ENCODE measurements at places on chromosomes 12 and 14. TPM values are rescaled to one million over a fixed set of nuclear protein-coding genes. Genes with fewer than 3 reads are reported as not detected.

PPFIBP1 gene
- 4.0 TPM for polyA plus RNA-seq

LIMA1 gene
- polyA plus RNA-seq, result 11.0 TPM

SLC10A1 gene
- 0.20 TPM for polyA plus RNA-seq

EID3 gene
- 10.1 TPM for polyA plus RNA-seq

MED6 gene
- 36.0 TPM for polyA plus RNA-seq

GPX2 gene
- 0.29 TPM for polyA plus RNA-seq

TTC9 gene
- 10.2 TPM for polyA plus RNA-seq

TRHDE gene
- not detected for polyA plus RNA-seq

RNASE4 gene
- not detected for polyA plus RNA-seq

C14orf132 gene
- polyA plus RNA-seq, result 0.64 TPM

CATSPERB gene
- 0.49 TPM for polyA plus RNA-seq

EPYC gene
- not detected for polyA plus RNA-seq

SERPINA5 gene
- not detected for polyA plus RNA-seq

STAT2 gene
- polyA plus RNA-seq, result 61.7 TPM

BDKRB2 gene
- polyA plus RNA-seq, result not detected

METTL3 gene
- polyA plus RNA-seq, result 20.5 TPM

FAM186B gene
- polyA plus RNA-seq, result not detected

PRH2 gene
- polyA plus RNA-seq, result not detected

CLEC4D gene
- polyA plus RNA-seq, result not detected

RFLNA gene
- not detected for polyA plus RNA-seq

DPY19L2 gene
- 0.47 TPM for polyA plus RNA-seq

ACOT6 gene
- not detected for polyA plus RNA-seq

DNAH10 gene
- not detected for polyA plus RNA-seq

All from naive thymus-derived CD8-positive, alpha-beta T cell (primary cell).